ENCODE measurements at places on chromosomes 1 and 21.

GRCh38 chr1:23963617-23964234 lies 4.1 kb downstream of the PNRC2 start:
- DNase-seq = no peak

DNA sequence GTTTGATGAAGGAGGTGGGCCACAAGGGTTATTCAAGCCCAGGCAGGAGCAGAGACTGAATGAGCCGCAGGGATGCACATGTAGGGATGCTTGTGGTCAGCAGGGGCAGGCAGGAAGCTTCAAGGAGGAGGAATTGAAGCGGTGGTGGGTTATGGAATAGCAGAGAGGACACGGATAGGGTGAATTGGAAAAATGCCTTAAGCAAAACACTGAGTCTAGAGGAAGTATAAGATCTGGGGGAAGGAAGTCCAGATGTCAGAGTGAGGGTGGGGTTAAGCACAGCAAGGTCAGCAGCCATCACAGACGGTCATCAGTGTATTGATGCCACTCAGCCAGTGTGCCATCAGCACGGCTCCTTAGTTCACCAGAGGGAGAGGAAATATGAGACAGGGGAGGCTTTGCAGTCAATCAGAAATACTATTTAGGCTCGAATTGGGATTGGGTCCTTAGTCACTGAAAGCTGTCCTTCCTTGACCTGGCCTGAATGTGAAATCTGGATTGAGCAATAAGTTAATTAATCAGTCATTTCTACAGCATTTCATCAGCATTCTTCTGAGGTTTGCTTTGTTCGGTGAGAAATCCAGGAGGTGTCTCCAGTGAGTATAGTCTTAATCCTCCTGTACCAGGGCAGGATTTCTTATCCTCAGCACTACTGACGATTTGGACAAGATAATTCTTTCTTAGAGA lies 6.0 kb upstream of the LCE1F start:
- no peak for DNase-seq

GRCh38 chr1:219153723-219154122 lies 20.0 kb upstream of the LYPLAL1 start:
- no peak for DNase-seq

DNA sequence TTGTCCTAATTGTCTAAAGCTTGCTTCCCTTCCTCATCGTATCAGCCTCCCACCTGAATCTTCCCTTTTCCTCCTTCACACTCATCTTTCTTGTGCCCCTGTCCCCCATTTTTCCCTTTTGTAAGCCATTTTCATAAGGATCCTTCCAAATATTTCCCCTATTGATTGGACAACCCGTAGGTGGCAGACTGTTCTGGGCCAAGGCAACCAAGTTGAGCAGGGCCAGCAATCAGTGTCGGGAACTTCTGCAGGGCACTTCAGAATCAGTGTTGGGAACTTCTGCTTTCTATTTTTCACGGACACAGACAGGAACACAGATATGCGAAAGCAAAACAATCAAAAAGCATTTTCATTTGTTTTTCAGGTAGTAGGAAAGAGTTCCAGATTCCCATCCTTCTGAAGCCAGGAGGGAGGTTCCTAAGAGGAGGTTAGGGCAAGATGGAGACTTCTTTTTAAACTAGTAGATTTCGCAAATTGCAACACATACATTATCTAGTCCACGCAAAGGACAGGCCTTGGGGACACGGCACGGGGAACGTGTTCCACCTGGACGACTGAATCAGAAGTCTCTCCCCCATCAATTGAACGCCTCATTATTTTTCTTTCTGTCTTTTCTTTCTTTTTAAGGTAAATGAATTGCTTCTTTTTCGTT lies 691 bp upstream of the MPZL1 start:
- DNase-seq = no peak

DNA sequence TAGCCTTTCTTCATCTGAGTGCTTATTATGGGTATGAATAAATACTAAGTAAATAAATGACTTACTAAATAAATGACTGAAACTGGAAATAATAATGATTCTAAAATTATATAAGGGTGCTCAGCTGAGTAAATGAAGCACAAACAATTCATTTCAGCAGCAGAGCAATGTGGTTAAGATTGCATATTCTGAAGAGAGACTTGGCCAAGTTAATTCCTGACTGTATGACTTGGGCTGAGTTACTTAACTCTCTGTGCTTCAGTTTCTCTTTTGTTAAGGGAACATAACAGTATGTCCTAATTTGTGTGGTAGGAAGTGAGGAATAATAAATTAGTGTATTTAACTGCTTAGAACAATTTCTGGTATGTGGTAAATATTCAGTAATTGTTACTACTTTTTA lies 19.1 kb downstream of the AGL start:
- DNase-seq = no peak

GRCh38 chr1:58898739-58899586 lies 115.1 kb upstream of the JUN start:
- no peak for DNase-seq

- no peak for DNase-seq
Observed at GRCh38 chr1:13586001-13586400, 2.4 kb downstream of the PDPN start.

GRCh38 chr1:238811211-238811879 lies 575.0 kb upstream of the CHRM3 start:
- no peak for DNase-seq

- DNase-seq = no peak
Observed at GRCh38 chr1:87170157-87170556, 158.5 kb upstream of the LMO4 start.

GRCh38 chr1:17081439-17081838 lies 27.6 kb upstream of the SDHB start:
- DNase-seq = no peak

- no peak for DNase-seq
Observed at GRCh38 chr1:218475275-218475674, 130.1 kb downstream of the TGFB2 start.

DNA sequence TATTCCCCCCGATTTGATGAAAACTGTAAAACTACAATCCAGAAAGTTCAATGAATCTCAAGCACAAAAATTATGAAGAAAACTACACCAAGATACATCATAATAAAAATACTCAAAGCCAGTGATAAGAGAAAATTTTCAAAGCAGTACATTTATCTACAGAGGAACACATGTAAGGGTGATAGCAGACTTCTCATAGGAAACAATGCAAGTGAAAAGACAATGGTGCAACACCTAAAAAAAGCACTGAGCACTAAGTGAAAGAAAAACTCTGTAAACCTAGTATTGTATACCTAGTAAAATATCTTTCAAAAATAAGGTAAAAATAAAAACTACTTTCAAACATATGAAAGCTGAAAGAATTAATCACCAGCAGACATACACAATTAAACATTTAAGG lies 76.1 kb upstream of the IRF2BP2 start:
- no peak for DNase-seq

- DNase-seq = no peak
Observed at GRCh38 chr1:34319218-34319617, 142.5 kb downstream of the C1orf94 start.

GRCh38 chr1:13699936-13700520 lies at the start of gene PRDM2:
Gene PRDM2, plus strand, starts transcription at chr1:13700188. Its CDS starts 15,418 bp downstream, at chr1:13715606.
- peak; percentile 23 for DNase-seq

GRCh38 chr1:101175466-101175865 lies 61.4 kb upstream of the S1PR1 start:
- no peak for DNase-seq

DNA sequence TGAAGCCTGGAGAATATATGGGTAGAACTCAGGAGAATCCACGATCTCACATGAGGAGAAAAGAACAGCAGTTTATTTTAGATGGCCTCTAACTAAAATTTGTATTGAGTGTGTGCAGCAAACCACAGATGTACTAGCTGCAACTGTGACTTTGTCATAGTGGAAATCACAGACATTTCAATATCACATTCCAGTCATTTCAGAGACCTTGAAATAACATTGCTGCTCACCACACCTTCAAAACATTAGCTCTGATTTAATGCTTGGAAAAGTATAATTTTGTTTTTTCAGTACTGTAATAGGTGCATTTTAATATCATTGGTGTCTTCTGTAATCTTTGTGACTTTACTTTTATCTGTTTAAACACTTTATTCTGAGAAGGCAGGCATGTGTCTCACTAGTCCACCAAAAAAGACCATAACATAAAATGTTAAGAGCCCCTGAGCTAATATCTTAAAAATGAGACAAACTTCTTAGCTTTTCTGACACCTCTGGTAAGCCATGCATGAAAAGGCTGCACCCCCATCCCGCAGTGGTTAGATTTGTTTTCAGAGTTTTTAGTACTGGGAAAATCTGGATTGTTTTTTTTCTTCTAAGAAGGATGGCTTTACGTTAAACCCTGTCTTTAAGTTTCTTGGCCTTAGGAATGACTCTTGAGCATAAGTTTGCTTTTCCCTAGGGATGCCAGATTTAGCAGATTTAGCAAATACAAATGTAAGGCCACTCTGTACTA lies 30.1 kb downstream of the KCNJ15 start:
- DNase-seq = no peak

- no peak for DNase-seq
Observed at GRCh38 chr1:225851805-225852204, 30.4 kb downstream of the TMEM63A start.

DNA sequence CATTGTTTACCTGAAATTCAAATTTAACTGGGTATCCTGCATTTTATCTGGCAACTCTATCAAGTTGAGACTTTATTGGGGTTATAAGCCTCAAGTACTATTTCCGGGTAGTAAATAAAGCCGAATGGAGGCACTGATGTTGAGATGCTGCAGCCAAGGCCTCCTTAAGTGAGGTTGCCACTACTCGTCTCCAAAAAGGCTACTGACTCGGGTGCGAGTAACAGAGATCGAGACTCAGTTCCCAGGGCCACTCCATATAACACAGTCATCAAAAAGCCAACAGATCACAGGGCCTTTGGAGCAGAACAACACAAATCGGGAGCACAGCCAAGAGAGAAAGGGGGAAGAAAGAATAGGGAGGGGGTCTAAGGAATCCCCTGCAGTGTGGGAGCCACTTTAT lies 524 bp downstream of the COPA start:
- no peak for DNase-seq

GRCh38 chr1:235736263-235736662 lies 86.7 kb upstream of the GNG4 start:
- no peak for DNase-seq

DNA sequence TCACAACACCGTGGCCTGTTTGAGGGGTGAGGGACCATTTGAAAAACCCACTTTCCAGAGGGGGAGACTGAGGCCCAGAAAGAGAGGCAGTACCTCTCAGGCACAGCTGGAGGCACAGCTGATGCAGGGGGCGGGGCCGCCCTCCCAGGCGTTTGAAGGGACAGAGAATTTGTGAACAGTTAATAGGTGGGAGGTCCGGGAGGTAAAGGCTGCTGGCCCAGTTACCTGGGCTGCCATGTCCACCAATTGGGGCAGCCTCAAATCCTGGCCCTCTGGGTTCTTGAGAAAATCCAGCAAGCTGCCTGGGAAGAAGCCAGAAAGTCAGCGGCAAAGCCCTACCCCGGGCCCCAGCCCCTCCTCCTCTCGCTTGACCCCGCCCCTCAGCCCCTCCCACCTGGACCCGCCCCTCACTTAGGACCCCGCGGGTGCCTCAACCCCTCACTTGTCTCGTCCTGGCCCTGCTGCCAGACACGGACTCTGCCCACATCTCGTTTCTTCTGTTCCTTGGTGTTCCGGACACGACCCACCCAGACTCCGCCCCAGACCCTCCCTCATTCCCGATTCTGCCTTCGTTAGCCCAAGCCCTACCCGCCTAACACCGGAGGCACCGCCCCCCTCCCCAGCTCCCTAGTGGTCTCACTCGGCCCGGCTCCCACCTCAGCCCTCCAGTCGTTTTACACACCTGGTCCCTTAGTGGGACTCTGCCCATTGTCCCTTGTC lies 10.8 kb upstream of the AHDC1 start:
- DNase-seq = no peak

GRCh38 chr1:9890224-9890731 lies 19.8 kb downstream of the CTNNBIP1 start:
- DNase-seq = no peak

GRCh38 chr1:21693732-21694131 lies 24.6 kb upstream of the RAP1GAP start:
- DNase-seq = no peak

GRCh38 chr1:64114012-64114525 lies 89.4 kb upstream of the UBE2U start:
- DNase-seq = no peak

DNA sequence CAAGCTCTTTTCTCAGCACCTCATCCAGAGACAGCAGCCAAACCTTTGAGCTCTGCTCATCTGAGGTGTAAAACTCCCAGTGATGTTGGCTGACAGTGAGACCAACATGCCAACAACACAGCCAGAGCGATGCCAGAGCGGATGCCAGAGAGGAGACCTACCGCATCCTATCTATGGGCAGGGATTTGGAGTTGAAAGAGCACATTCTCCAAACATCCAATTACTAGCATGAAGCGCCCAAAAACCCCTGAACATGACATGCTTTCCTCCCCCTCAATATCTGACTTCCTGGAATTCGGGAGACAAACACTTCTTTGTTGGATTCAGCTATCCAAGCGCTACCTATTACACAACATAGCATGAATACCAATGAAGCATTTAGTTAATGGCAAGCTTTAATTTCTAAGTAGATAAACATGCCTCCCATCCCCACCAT lies 23.1 kb upstream of the PAXBP1 start:
- no peak for DNase-seq
